Activated CD4-positive, alpha-beta T cell treated with anti-CD3 and anti-CD28 coated beads, Interleukin-2, amount 50 U/mL, for 1 hour (primary cell): ENCODE measurements at places on chromosomes 11 and 22.

DNA sequence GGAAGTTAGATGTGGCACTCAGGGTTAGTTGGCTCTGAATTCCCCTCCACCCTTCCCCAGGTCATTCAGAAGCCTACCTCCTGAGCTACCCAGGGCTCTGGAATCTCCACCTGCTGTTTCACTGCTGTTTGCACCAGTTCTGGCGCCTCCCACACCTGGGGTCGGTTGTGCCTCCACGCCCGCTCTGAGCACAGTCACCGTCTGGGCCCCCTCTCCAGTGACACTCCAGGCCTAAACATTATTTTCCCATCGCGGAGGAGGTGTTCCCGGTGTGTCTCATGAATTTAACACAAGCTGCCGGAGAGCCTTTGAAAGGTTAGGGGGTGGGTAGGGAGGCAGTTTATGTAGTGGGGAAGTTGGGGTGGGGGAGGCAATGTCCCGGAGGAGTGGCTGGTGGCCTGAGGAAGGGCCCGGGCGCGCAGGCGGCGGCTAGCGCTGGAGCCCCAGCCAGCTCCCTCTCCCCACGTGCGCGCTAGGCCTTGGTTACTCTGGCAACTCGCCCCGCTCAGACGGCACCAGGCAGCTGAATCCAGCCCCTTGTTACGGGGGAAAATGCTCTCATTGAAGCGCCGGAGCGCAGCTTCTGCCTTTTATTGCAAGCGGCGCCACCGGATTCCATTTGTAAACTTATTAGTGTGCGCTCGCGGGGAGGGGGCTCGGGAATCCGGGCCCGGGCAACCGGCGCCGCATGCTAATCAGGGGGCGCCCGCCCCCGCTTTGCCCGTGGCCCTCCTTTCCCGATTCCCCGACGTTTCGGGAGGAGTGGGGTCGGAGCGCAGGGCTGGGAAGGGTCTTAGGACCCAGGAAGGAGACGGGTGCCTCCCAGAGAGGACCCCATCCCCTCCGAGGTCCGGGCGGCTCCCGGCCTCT, 52.4 kb downstream of the GRIK4 start:
- DNase-seq = no peak

DNA sequence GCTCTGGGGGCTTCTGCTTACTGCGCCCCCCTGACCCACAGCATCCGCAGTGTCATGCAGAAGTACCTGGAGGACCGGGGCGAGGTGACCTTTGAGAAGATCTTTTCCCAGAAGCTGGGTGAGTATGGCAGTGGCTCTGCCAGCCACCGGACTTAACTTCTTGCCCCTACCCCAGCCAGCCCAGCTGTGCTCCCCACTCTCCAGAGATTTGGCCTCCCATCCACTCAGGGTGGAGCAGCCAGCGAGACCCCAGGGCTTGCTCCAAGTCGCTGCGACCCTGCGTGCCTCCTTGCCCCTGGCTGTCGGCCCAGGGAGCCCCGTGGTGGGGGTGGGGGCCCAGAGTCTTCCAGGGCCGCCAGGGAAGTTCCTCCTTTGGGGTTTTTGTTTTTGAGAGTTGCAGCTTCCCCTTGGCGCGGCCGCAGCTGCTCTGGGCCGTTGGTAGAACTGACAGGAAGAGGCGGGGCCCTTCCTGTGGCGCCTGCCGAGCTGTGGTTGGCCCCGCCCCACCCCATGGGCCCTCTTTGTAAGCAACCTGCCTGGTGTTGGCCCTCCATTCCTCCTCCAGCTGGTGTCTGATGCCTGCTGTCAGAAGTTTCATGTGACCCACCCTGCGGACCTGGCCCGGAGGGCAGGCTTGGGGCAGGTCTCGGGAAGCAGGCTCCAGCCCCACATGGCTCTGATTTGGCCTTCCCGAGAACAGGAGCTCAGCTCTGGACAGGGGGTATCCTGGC, 11.1 kb downstream of the GRK2 start:
- DNase-seq = peak; percentile 91

DNA sequence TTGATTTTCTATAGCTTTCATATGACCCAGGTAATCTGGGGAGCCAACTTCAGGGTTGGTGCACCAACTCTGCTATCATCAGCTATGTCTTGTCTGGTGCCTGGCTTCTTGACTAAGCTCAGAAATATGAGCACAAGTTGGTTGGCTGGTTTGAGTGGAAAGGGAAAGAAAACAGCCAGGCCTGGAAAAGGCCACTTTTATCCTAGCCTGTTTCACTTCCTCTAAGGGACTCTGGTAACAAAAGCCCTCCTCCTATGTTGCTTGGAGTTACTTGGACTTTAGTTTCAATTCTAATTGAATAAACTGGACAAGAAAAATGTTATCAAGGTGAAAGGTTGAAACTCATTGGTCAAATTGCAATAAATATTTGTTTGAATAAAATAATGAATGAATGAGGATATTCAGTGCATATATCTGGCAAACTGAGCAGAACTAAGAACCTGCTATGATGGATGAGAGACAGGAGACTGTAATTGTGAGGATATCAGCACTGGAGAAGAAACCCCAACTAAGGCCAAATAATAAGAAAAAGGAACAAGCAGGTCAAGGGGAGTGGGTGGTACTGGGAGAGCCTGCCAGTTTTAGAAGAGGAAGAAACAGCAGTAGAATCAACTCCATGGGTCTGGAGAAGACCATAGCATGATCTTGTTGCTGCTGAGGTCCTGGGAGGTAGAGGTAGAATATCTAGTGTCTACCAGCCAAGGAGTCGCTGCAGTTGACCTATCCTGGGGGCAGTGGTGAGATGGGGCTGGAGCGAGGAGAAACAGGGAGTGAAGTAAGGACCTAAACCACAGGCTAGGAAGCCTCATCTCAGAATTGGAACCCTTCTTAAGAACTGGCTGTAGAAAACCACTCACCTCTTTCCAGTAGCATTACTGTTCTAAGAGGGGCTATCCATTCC, 8.2 kb downstream of the ROBO4 start:
- no peak for DNase-seq

GRCh38 chr11:19864141-19865140, 151.8 kb downstream of the NAV2 start:
- DNase-seq = no peak

DNA sequence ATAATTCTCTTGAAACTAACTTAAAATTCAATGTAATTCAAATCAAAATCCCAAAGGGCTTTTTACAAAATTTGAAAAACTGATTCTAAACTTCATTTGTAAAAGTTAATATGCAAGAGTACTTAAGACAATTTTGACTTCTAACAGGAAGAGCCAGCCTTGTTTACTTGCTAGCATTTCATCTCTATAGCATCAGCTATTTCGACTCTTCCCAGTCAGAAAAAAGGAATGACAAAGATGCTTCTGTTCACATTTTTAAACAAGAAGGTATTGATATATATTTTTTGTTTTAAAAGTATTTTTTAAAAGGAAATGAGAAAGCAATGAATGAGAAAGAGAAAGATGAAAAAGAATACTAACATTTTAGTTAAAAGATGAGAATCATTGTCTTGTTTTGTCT, 16.4 kb downstream of the SLN start:
- DNase-seq = no peak

DNA sequence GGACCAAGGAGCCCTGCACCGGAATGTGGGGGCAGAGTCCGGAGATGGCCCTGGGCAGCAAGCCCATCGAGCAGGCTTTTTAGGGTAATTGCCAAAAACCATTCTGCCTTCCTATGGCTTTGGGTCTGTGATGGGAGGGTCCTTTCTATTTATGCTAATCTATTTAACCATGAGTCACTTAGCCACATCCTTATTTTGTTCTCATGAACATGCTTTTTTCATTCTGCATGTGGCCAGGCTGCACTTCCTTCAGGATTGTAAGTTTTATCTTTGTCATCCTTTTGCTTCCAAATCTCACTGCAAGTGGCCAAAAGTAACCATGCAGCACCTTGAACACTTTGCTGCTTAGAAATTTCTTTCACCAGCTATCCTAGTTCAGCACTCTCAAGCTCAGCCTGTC, 88.3 kb downstream of the EFCAB6 start:
- no peak for DNase-seq

DNA sequence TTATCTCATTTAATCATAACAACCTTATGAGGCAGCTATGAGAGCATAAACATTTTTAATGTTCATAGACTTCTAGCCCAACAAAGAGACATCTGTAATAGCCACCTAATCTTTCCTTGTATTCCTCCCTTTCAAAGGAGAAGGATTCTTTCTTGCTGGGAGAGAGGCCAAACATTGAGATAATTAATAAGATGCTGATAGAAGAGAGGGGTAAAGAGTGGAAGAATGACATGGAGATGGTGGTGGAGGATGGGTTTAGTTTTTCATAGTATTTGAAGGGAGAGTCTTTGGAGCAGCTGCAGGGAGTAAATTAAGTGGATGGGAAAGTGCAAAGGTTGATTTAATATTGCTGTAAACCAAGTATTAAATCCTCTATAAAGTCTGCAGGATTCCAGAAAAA, 57.9 kb downstream of the ARL14EP start:
- no peak for DNase-seq

DNA sequence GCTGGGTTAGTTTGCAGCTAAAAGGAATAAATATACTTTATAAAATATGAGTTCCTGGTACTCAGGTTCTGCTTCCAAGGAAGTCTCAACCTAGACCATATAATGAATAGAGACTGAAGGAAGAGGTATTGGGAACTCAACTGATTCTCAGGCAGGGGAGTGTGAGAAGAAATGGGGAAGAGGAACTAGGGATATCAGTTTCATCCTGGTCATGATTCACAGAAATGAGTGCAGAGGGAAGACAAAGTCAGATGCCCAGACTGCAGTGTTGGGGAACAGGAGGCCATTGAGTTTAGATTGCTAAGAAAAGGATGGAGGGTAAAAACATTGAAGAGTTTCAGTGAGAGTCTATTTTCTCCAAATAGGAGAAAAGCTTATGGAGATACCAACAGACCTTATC, 28.8 kb downstream of the PLAAT5 start:
- no peak for DNase-seq

- no peak for DNase-seq
These were observed 27.8 kb upstream of the FADD start for GRCh38 chr11:70175236-70175698.

GRCh38 chr11:45366619-45367190, 80.6 kb upstream of the SYT13 start:
- DNase-seq = no peak

- DNase-seq = no peak
These were observed 519.6 kb downstream of the METTL15 start for GRCh38 chr11:28627690-28628255.

GRCh38 chr11:31822175-31822926, 11.2 kb upstream of the PAX6 start:
- DNase-seq = no peak

GRCh38 chr11:72582206-72583176, 91.7 kb downstream of the PDE2A start:
- no peak for DNase-seq

GRCh38 chr11:116813781-116814471, 9.2 kb downstream of the APOA4 start:
- DNase-seq = no peak

GRCh38 chr22:49011379-49011768, 816.3 kb downstream of the BRD1 start:
- no peak for DNase-seq

DNA sequence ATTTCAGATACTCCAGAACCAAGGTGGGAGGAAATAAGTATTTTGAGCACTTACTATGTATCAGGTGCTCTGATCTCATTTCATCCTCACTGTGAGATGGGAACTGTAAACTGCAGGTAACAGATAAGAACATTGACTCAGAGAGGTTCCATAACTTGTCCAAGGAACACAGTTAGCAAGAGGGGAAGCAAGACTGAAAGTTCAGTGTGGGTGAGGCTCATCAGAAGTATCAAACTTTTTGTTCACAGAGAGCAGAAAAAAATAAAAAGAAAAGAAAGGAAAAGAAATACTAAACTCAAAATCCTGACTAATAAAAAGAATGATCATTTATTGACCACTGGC, 37.1 kb downstream of the RAB30 start:
- no peak for DNase-seq

GRCh38 chr22:27251563-27251962, 550.0 kb downstream of the MN1 start:
- DNase-seq = no peak

DNA sequence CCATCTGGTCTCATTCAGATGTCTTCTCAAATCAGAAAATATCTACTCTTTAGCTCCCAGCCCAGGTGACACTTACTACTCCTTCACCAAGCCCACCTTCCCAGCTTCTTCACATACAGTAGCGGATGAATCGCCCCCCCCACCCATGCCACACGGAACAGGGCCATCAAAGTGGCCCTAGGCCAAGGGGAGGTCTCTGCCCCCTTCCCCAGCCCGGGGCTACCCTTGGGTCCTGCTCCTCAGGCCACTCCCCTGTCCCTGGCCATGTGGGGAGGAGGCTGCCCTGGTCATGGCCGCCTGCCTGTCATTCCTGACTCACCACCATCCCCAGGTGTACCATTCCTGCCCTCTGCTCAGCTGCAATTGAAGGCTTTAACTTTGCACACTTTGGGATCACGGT, 142.8 kb downstream of the NECTIN1 start:
- no peak for DNase-seq

- no peak for DNase-seq
These were observed 201.5 kb upstream of the LUZP2 start for GRCh38 chr11:24295360-24295759.

GRCh38 chr11:10770626-10771254, 19.7 kb downstream of the CTR9 start:
- DNase-seq = peak; percentile 26

GRCh38 chr11:33777906-33778305, 3.6 kb upstream of the FBXO3 start:
- no peak for DNase-seq

DNA sequence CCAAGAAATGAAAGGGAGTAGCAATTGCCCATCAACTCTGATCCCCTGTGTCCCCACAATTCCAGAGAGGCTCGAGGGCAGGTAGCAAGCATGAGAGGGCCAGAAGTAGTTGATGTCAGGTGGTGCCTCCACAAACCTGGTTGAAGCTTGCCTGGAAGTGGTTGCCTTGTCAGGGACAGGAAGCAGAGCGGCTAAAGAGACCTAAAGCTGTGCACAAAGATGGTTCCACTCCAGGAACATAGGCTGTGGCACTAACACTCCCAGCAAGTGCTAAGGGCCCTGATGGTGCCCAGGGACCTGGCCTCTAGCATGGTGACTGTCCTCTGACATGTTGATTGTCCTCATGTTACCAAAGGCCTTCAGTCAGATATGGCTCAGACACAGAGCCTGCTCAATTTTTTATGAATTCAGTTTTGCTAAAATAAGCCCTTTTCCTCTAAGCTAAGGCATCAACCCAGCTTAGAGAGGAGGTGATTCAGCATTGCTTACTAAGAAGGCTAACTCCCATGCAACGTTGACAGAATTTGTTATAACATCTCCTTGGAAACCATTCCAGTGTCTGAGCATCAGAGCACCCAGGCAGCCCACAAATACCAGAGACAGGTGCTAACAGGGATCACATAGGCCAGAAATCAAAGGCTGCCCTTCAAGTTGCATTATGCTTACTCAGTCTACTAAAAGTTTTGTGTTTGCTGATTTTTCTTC, 196.3 kb upstream of the ARHGAP20 start:
- no peak for DNase-seq
